ENCODE measurements at places on chromosomes 7 and 10.

DNA sequence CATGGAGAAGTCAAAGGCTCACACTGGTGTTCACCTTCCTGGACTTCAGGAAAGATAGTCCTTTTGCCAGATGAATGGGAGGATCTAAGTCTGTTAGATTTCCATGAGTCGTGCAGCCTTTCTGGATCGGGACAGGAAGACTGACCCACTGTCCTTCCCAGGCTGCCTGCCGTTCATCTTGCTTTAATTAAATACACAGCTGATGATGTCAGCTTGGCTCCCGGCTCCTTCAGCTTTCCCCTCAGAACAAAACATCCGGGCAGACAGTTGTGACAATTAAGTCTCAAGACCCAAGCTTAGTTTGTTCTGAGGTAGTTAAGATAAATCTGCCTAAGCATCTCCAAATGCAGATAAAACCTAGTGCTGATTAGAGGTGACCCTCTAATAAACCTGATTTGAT lies 58.6 kb downstream of the AUTS2 start:
- no peak for DNase-seq

- no peak for DNase-seq
These were observed 137.1 kb upstream of the UNC5B start for GRCh38 chr10:71075086-71075758.

GRCh38 chr7:5624386-5625365 lies 156.8 kb downstream of the RNF216 start:
- no peak for DNase-seq

DNA sequence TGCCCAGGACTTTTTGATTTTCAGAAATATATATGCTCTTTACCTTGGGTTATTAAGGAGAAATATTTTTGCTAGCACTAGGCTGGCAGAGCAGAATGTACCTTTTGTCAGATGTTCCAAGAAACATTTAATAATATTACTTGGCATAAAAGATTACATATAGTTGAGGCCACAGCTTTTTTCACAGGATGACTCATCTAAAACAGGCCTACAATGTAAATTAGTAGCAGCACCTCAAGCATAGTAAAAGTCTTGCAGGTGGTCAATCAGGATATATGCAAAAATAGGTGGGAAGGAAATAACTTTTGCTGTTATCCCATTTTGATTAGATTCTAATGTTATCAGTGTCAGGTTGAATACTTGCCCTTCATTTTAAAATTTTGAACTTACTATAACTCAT lies 14.9 kb upstream of the ITGB1 start:
- no peak for DNase-seq

GRCh38 chr7:16668049-16668858 lies 22.3 kb downstream of the BZW2 start:
- no peak for DNase-seq

GRCh38 chr10:84991301-84991700 lies 662.9 kb downstream of the CCSER2 start:
- DNase-seq = no peak

DNA sequence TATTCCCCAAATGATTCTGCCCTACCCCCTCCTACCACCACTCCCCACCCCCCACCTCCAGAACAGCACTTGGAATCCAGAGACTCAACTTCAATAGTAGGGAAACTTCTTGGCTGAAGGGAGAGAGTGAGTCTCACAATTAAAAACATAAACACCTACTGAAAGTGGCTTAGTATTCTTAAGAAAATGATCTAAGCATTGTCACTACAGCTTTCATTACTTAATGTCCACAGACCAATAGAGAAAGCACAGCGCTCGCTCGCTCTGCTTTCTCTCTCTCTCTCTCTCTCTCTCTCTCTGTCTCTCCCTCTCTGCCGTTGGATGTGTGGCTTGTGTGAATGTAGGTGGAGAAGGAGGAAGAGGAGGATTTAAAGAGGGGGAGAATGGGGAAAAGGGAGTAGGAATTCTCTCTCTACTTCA lies 1.5 kb upstream of the SEMA3A start:
- DNase-seq = no peak

DNA sequence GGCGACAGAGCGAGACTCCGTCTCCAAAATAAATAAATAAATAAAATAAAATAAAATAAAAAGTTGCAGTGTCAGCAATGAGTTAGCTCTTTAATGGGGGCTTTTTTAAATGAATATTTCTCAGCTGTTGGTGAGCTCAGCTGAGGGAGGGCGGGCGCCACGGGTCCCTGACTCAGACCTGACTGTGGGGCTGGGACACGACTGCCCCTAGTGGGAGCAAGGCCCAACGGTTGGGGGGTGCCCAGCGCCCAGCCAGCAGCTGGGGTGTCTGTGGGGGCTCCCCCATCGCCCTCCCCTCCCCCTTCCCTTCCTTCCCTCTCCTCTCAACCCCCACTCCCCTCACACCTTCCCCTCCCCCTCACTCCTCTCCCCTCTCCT lies 46.6 kb downstream of the PWWP2B start:
- peak; percentile 63 for DNase-seq
